ENCODE measurements at places on chromosomes 2 and 18. TPM values are rescaled to one million over a fixed set of nuclear protein-coding genes. Genes with fewer than 3 reads are reported as not detected.

AGXT gene
- not detected for total RNA-seq

LHCGR gene
- not detected for total RNA-seq

PIAS2 gene
- 30.7 TPM for total RNA-seq

DNA sequence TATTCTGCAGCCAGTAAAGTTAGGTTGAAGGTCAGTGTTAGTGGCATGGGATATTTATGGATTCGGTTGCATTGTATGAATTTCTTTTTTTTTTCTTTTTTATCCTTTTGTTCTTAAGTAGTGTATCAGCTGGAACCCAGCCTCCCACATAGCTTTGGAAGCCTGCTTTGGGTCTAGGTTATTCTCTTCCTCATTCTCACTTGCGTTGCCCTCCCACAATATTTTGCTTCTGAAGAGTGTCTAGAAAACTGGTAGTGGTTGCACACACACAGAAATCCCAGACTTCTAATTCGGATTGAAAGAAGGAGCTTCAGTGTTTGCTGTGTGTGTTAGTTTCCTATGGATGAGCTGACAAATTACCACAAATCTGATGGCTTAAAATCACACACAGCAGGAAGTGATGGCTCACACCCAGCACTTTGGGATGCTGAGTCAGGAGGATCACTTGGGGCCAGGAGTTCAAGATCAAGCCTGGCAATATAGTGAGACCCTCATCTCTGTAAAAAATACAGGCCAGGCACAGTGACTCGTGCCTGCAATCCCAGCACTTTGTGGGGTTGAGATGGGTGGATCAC, 104.8 kb downstream of the ARL4C start:
- H3K27me3 ChIP-seq: no peaks in the 10 kb centered on the region
- H3K36me3 ChIP-seq: no peaks in the 10 kb centered on the region
- no peaks in the 10 kb centered on the region for H3K4me1 ChIP-seq
- H3K27ac ChIP-seq: no peak overlapping the region

DNA sequence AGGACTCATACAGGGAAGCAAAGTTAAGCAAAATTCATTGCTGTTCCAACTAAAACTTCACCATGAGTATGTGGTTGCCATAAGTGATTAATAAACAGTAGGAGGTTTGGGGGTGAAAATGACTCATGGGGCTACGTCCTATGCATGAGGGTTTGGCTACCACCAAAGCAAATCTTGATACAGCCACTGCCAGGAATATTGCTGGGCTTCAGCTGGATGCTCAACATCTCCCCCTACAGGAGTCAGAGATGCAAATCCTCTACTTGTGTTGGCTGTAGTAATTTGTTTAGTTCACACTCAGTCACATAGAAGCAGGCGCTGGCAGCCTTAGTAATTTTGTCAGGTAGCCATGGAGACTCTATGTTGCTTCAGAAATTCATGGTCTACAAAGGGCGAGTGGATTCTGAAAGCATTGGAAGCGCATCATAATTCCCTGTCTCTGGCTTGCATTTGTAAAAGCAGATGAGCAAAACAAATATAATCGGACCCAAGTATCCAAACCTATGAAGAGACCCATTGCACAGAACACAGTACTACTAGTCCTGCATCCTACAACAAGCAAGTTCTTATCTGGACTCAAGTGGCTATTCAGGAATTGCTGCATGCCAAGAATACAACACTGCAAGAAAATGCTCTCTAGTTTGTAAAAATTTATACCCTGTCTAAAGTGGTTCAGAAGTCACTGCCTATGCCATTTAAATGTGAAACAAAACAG, 76.0 kb downstream of the CD28 start:
- H3K27me3 ChIP-seq: no peaks in the 10 kb centered on the region
- H3K27ac ChIP-seq: no peak overlapping the region
- DNase-seq: no peak

DNA sequence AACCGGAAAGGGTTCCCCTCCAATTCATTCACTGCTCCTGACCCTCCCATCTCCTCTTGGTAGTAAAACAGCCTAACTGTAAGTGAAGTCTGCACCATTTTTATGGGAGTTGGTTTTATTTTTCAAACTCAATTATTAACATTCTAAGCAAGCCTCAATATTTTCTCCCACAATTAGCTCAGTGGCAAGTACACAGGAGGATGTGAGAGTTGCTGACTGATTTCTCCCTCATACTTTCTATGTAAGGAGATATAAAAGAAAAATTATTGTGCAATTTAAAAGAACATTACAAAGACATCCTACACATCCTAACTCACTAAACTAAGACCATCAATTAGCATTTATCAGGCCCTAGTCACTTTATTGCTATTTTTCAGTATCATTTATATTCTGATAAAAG, 73.9 kb downstream of the PIAS2 start:
- DNase-seq: no peak
- no peaks in the 10 kb centered on the region for H3K4me1 ChIP-seq
- no peak overlapping the region for H3K27ac ChIP-seq
- H3K4me3 ChIP-seq: no peak overlapping the region
- no peaks in the 10 kb centered on the region for H3K27me3 ChIP-seq
- H3K36me3 ChIP-seq: no peaks in the 10 kb centered on the region
